ENCODE measurements at places on chromosomes 7 and 10.
A peak's percentile ranks its signal among the peaks of the same experiment; 100 is the strongest.

DNA sequence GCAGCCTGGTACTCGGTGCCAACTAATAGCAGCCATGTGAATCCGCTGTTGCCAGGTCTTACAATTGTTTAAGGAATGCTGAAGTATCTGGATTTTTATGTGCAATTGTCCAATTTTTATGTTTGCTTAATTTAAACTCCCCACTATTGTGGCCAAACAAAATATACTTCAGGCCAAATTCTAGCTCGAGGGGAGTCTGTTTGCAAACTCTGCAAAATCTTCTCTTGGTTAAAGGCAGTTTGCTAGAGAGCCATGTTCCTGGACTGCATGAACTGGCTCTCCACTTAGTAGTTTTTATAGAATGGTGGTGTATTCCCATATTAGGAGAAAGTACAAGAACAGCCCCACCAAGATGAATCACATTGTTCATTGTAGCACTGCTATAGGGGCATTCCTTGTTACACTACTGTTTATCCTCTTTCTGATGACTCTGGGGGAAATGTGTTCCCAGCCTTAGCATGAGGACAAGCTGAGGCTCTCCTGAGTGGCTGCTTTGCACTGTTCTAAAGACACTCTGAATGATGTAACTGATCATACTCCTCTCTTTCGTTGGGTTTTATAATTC, 178.0 kb upstream of the GLI3 start:
- DNase-seq, result peak; percentile 19

DNA sequence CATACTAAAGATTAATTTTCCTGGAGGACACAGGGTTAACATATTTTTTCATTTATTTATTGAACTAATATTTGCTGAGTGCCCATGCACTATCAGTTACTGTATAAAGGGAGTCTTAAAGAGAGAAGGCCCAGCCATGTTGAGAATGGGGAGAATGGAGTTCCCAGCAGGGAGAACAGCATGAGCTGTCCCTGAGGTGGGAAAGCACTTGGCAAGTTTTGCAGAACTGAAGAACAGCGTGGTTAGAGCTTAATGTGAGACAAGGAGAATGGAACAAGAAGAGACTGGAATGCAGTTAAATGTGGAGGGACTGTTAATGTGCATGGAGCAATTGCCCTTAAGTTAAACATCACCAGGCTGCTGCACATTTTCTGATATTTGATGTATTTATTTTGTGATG, 435.4 kb downstream of the SUGCT start:
- DNase-seq, result no peak

DNA sequence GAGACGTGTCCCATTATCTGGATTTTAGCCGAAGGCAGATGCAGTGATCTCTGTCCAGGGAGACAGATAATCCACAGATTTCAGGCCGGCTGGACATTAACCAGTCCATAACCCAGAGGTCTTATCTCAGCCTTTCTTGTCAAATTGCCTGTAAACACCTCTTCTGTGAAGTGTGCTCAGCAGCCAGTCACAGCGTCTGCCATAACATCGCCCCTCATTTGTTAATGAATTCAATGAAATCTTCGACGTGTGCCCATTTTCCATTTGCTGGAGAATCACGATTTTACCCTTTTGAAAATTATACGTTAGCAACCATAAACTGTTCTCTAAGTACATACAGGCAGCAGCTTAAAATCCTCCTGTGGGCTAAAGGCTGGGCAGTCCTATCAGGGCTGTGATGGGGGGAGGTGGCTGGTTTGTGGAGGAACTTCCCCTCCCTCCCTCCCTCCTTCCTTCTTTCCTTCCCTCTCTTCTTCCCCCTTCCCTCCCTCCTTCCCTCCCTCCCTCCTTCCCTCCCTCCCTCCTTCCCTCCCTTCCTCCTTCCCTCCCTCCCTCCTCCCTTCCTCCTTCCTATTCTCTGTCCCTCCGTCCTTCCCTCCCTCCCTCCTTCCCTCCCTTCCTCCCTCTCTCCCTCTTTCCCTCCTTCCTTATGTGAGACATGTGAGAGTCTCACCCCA, 26.6 kb upstream of the FAM20C start:
- no peak for DNase-seq

GRCh38 chr10:58807629-58808022, 295.0 kb downstream of the BICC1 start:
- DNase-seq, result peak; percentile 86

- no peak for DNase-seq
Observed at GRCh38 chr7:5083311-5083711, 37.7 kb downstream of the RBAK start.

GRCh38 chr7:50146692-50147091, 53.6 kb upstream of the ZPBP start:
- no peak for DNase-seq

- no peak for DNase-seq
Observed at GRCh38 chr10:11007476-11008020, 10.1 kb upstream of the CELF2 start.

- DNase-seq, result no peak
Observed at GRCh38 chr7:35802649-35803048, 1.8 kb downstream of the SEPTIN7 start.

GRCh38 chr10:76029782-76030181, 598.4 kb downstream of the LRMDA start:
- no peak for DNase-seq

DNA sequence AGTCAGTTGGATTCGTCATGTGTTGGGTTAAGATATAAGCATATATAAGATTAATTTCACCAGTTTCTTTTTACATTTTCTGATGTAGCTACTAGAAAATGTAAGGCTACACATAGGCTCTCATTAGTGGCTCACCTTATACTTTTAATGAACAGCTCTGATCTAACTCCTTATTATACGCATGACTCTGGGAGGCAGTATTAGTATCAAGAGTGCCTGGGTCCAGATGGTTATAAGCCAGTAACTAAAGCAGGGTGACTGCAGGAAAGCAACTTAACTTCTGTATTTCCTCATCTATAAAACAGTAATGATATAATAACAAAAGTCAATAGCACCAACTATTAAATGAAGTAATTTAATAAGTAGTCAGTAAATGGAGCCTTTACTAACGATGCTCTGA, 1.4 kb upstream of the ELMO1 start:
- DNase-seq, result no peak

- DNase-seq, result no peak
Observed at GRCh38 chr10:124484031-124484430, 22.4 kb downstream of the LHPP start.

DNA sequence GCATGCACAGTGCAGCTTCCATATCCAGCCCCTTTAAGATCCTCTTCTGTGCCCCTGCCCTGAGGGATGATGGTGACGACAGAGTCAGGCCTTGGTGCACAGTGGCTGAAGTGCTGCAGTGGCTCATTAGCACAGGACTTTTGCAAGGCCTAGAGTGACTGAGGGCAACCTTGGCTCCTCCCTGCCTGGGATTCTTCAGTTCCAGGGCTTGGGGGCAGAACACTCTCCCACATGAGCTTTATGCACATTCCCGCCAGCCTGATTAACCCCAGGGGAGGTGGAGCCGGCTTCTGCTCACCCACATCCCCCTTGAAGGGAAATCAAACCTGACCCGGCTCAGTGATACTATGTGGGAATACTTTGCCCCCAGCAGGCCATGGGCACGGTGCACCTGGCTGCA, 253.4 kb downstream of the GALNT17 start:
- DNase-seq, result no peak

DNA sequence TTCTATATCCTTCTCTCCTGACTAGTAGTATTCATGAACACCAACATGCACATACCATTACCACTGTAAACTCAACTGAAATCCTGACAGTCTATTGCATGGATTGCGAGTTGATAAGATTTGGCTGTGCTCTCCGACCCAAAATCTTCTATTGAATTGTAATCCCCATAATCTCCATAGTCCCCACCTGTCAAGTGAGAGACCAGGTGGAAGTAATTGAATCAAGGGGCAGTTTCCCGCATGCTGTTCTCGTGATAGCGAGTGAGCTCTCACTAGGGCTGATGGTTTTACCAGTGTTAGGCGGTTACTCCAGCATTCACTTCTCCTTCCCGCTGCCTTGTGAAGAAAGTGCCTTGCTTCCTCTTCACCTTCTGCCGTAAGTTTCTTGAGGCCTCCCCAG, 261.8 kb downstream of the PHF14 start:
- DNase-seq, result no peak

GRCh38 chr7:104791080-104791479, 222.9 kb upstream of the KMT2E start:
- peak; percentile 59 for DNase-seq

DNA sequence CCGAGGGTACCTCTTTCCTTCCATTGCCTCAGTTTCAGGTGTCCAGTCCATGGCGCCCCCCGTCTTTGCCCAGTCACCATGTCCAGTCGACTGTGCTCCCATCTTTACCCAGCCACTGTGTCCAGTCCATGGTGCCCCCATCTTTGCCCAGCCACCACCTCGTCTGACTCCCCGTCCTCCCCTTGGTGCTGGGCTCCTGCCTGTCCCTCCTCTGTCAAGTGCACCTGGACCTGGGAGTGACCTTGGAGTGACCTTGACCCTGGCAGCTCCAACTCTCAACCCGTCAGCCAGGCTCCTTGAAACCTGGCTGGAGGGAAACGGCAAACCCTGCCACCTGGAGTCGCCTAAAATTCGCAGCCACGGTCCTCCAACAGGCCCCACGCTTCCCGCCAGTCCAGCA, 180.2 kb downstream of the ADARB2 start:
- DNase-seq, result no peak

GRCh38 chr10:43260911-43261577, 5.8 kb downstream of the RASGEF1A start:
- no peak for DNase-seq

GRCh38 chr7:4801839-4802231, 26.4 kb downstream of the AP5Z1 start:
- no peak for DNase-seq

GRCh38 chr7:149778696-149779501, 5.5 kb upstream of the ZNF467 start:
- no peak for DNase-seq

- DNase-seq, result no peak
Observed at GRCh38 chr10:29493697-29494096, 141.1 kb downstream of the SVIL start.

GRCh38 chr10:97327348-97328294, 6.9 kb downstream of the FRAT2 start:
- DNase-seq, result no peak

GRCh38 chr10:87818505-87819288, 671 bp upstream of the ATAD1 start:
- peak; percentile 47 for DNase-seq

- no peak for DNase-seq
Observed at GRCh38 chr7:80460857-80461256, 51.0 kb downstream of the GNAT3 start.

DNA sequence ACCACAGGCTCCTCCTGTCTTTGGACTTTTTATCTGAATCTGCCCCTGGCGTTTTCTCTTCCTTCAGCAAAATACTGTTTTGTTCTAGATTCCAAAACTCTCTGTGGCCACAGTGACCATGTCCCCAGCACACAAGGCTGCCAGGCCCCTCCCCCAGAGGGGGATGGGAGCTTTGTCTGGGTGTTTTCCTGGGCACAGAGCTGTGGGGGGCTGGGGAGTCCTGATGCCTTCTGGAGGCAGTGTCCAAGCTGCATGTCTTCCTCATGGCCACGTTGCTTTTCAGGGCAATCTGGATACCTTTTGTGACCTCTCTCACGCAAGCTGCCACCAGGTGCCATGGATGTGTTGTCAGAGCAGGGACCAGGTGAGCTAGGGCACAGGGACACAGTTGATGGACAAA, 26.2 kb downstream of the ANTXRL start:
- no peak for DNase-seq

DNA sequence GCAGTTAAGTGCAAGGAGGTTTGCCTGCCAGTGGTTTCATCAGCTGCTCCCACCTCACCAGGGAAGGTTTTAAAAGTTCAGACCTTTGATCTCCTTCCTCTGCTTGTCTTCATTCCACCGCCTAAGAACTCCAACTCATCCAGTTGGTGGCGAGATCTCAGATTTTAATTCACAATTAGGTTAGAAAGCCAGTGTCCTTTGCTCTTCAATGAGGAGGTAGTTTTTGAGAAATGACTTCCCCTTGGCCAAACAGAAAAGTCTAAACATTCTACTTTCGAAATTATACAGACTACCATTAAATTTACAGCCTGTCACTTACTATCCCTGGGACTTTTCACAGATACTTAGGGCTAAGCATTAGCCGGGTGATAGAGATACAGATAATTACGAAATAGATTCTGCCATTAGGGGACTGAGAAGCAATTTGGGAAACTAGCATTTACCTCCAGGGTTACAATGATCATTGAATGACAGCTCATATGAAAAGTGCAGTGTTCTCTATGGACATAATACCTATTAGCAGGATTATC, 513.4 kb upstream of the GHITM start:
- DNase-seq, result no peak

DNA sequence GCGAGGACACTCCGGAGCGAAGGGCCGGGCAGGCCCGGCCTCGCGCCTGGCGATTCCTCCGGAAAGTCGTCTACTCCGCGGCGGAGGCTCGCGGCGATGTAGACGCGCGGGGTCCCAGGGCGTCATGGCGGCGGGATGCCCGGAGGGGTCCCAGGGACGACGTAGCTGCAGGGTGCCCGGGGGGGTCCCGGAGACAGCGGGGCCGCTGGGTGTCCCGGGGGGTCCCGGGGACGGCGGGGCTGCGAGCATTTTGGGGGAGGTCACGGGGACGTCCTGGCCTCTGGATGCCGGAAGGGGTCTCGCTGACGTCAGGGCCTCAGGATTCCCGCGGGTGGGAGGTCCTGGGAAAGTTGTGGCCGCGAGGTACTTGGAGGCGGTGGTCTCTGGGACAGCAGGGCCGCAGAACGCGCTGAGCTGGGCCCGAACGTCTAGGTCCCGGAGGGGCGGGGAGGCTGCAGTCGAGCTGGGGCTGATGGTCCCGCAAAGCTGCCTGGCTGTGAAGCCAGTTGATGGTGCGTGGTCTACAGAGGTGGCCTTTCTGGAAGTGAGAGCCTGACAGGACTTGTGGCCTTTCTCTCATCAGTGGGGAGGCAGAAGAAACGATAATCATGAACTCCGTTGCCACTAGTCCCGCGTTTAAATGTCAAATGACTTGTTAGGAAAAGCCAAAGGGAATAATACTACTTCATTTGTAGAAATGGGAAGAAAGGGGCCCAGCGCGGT, 637 bp downstream of the HSPA14 start:
- DNase-seq, result peak; percentile 24

GRCh38 chr7:81469153-81469868, 300.5 kb downstream of the HGF start:
- no peak for DNase-seq

- no peak for DNase-seq
Observed at GRCh38 chr7:134528749-134529148, 1.4 kb downstream of the AKR1B10 start.

DNA sequence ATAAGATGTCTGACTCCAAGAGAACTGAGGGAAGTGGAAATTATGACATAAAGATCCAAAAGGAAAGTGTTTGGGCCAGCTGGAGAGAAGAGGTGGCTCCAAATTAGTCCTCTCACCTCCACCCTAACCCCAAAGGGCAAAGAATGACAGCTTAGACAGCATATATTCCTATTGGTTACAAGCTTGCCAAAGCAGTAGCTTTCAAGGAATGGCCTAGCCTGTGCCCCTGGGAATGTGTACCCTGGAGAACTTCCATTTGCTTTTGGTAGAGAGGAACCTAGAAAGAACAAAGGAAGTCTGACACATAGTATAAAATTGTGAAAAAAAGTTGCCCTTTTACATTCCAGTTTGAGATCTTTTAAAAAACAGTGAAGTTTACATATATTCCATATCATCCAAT, 11.2 kb upstream of the NRG3 start:
- no peak for DNase-seq

- DNase-seq, result no peak
Observed at GRCh38 chr10:132248455-132249225, 59.1 kb downstream of the STK32C start.
